Colonic mucosa (tissue), 4 donors: ENCODE measurements at places on chromosomes 3 and 15. TPM values are rescaled to one million over a fixed set of nuclear protein-coding genes. Genes with fewer than 3 reads are reported as not detected.

- DNase-seq: no peak
Measured at GRCh38 chr15:73600413-73601335, 32.5 kb downstream of the NPTN start.

DNA sequence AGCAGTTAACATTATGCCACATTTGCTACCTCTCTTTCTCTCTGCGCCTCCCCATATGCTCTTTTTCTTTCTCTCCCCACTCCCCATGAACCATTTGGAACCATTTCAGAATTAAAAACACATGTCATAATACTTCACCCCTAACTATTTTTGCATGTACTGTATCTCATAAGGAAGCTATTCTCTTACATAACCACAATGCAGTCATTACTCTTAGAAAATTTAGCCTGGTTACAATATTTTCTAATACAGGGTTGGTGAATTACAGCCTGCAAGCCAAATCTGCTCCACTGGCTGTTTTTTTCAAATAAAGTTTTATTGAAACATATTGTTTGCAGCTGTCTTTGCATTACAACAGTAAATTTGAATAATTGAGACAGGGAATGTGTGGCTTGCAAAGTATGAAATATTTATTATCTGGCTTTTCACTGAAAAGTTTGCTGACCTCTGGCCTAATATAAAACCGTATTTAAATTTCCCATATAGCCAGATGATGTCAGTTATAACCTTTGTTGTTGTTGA is 62.8 kb downstream of the SGO1 start:
- DNase-seq: no peak

DNA sequence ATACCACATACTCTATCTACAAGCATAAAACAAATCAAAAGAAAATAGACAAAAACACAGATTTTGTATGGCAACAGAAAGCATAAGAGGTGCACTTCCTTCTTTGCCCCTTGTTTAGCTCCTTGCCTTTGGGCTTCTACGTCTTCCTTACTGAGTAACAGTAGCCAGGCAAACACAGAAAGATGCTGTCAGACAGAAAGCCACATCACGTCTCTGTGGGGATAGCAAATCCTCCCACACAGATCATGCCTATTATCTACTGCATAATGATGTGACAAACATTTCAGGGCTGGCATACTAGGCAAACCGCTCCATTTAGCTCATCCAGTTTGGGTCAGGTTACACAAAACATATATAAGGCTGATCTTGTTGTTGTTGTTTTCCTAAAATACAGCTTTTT is 92.7 kb downstream of the BOC start:
- no peak for DNase-seq

GRCh38 chr3:101038880-101039279 is 45.7 kb upstream of the ABI3BP start:
- no peak for DNase-seq

DNA sequence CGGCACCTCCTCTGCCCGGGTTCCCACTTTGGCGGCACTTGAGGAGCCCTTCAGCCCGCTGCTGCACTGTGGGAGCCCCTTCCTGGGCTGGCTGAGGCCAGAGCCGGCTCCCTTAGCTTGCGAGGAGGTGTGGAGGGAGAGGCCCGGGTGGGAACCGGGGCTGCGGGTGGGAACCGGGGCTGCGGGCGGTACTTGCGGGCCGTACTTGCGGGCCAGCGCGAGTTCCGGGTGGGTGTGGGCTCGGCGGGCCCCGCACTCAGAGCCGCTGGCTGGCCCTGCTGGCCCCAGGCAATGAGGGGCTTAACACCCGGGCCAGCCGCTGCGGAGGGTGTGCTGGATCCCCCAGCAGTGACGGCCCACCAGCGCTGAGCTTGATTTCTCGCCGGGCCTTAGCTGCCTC is 14.4 kb upstream of the DAPK2 start:
- no peak for DNase-seq

DNA sequence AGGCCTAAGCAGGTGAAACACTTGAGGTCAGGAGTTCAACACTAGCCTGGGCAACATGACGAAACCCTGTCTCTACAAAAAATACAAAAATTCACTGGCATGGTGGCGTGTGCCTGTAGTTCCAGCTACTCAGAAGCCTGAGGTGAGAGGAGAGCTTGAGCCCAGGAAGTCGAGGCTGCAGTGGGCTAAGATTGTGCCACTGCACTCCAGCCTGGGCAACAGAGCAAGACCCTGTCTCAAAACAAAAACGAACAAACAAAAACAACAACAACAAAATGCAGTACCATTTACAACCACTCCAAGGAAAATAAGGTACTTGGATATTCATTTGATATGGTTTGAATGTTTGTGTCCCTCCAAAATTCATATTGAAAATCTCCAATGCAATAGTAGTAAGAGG is 15.6 kb upstream of the TRANK1 start:
- DNase-seq: no peak

DNA sequence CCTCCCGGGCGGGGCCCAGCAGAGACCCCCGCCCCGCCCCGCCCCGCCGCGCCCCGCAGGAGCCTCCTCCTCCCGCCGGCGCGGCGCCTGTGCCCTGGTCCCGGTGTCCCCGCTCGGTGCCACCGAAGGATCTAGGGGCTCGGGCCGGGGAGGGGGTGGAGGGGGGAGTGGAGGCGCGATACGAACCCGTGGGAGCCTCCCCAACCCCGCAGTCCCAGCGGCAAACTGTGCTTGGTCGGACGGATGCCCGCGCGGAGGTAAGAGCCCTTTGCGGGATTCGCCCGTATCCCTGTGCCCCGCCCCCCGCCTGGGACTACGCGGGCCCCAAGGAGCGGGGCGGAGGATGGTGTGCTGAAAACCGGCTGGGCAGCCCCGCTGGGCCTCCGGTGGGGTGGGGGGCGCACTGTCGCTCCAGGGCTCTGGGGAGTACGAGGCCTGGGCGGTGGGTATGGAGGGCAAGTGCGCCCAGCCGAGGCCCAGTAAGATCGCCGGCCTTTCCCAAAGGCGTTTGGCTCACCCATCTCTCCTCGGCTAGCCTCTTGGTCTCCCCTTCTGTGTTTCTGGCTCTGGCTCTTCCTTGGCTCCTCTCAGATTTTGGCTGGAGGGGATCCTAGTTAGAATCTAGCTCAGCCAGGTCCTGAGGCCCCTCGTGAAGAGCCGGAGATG is 65.6 kb upstream of the POLG start:
- DNase-seq: no peak

DNA sequence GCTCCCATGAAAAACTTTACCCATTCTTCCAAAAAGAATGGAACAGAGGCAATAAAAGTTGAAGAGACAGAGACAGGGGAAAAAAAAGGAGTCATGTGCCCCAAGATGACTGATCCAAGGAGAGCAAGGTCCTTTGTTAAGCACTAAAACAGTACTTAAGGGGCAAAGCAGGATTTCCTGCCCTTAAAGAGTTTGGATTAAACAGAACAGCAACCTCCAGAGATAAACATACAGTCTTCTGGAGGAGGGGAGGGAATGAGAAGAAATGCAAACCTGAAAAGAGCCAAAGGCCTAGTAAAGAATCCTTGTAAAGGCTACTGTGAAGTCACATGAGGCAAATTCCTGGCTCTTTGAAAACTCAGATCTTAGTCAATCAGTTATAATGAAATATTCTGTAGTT is 38.2 kb downstream of the SHQ1 start:
- no peak for DNase-seq

DNA sequence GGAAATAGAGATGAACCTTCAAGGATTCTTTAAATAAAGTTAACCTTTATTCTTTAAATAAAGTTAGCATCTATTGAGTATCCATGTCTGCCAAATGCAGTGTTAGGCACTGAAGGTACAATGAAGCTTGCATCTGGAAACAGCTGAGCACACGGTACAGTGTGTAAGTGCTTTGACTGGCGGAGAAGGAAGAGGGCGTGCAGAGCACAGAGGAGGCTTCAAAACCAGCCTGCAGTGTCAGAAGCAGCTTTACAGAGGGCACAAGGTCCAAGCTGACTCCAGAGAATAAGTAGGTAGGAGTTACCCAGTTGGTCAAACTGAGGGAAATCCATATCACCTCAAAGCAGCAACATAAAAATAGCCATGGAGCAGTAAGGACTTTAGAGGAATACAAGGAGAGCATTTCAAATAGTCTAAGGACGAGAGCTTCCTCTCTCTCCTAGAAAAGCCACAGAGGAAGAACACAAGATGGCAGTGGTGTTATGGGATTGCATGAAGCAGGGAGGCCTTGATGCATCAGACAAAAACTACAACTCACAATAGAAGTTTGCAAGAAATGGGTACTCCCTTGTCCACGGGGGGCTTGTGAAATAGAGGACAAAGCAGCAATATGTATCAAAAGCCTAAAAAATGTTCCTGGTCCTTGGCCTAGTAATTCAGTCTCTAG is 60.3 kb upstream of the PPP2R3A start:
- DNase-seq: no peak

GRCh38 chr15:34365091-34365825 is 1.7 kb downstream of the LPCAT4 start:
- DNase-seq: no peak

DNA sequence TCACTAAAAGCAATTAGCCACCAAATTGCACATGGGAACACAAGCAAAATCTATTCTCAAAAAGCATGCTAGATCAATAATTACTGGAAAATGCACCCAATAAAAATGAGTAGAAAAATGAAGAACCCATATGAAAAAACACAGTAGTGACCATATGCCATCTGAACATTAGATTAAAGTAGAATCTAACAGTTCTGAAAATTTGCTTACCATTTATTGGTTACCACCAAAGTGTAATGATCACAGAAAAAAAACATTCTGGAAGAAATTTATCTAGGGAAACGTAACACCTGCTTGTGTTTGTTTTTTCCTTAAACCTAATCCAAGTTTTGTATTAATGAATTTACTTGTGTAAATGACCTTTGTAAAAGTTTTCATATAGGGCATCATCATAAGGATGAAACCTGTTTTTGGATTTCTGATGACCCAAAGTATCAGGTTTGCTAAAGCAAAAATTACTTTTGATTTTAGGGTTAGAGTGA is 37.6 kb upstream of the AADAC start:
- DNase-seq: no peak

- no peak for DNase-seq
Measured at GRCh38 chr3:13274125-13274524, 146.0 kb downstream of the NUP210 start.

DNA sequence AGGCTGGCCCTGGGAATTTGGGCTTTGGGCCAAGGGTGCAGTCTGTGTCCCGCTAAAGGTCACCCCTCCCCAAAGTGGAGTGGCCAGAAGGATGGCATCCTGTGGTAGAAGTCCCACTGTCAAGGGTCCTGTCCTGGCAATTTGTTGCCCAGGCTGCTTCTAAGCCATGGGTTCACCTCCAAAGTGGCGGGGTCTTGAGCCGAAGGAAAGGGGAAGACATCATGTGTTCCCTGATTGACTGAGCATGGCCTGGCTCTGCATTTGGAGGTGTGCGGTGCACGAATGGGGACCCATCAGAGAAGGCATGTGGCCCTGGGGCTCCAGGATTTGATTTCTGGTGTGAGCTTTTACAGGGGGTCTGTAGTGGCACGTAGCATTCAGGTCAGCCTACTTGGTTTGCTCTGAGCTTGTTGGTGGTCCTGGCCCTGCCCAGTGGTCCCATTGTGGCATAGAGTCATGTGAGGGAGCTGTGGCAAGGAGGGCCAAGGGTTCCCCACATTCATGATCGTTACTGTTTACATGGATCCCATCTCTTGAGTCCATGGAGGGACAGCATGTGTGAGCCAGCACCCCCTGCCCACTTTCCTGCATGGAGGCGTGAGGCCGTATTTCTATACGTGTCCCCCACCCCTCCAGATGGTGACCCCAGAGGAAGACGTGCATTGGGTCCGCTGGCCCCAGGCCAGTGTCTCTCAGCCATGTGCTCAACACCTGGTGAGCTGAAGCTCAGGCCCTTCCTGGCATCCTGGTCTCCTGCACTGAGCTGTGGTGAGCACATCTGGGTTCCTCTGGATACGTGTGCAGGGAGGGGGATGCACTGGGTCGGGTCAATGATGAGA is 225.1 kb downstream of the SNRPN start:
- DNase-seq: no peak

GRCh38 chr3:64915778-64916177 is 228.0 kb upstream of the ADAMTS9 start:
- DNase-seq: no peak

DNA sequence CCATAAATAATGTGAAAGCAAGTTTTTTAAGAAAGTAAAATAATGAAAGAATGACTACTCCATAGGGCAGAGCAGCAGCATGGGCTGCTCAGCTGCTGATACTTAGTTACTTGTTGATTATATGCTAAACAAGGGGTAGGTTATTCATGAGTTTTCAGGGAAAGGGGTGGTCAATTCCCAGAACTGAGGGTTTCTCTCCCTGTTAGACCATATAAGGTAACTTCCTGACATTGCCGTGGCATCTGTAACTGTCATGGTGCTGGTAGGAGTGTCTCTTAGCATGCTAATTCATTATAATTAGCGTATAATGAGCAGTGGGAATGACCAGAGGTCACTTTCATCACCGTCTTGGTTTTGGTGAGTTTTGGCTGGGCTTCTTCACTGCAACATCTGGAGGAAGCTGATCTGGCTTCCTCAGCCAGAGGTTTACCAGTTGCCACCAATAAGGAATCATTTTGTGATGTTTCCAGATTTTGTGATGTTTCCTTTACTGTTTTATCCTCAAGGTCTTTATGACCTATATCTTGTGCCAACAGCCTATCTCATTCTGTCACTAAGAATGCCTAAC is 121.8 kb upstream of the CHL1 start:
- DNase-seq: no peak

DNA sequence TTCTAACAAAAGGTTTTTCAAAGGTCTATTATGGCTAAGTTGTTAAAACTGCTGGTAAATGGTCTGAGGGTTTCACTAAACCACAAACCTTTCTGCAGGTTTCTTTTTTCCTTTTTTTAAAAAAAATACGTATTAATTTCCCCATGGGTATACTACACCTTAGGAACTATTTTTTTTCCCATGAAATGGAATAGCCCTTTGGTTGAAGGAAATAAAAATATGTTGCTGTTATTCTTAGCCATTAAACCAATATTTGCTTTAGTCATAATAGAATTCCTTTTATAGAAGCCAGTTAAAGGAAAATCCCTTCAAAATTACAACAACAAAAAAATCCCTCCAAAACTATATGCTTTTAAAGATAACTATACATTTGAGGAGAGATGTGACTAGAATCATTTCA is 1303.3 kb downstream of the ROBO2 start:
- DNase-seq: no peak

Gene ACAA1
- 167 TPM for total RNA-seq

Gene A4GNT
- not detected for total RNA-seq

Gene SLC51B
- 102 TPM for total RNA-seq

Gene CELSR3
- total RNA-seq: 2.0 TPM

Gene RLBP1
- total RNA-seq: not detected

Gene KIF15
- total RNA-seq: 5.9 TPM

Gene VIPR1
- total RNA-seq: 98.0 TPM

Gene ALPK3
- total RNA-seq: 2.4 TPM
